Cardiac septum (tissue), 1 donor: ENCODE measurements at places on chromosomes 4 and X. TPM values are rescaled to one million over a fixed set of nuclear protein-coding genes. Genes with fewer than 3 reads are reported as not detected.

SH3RF1 gene
- 15.6 TPM for total RNA-seq

TCEANC gene
- total RNA-seq, result 6.4 TPM

ETDB gene
- not detected for total RNA-seq

NUDT11 gene
- total RNA-seq, result not detected

GRCh38 chr4:170004651-170005295 lies 21.4 kb downstream of the MFAP3L start:
- no peak for DNase-seq

GRCh38 chr4:84697159-84697558 lies 114.2 kb downstream of the CDS1 start:
- no peak for DNase-seq

- no peak for DNase-seq
Observed at GRCh38 chr4:167469436-167469835, 235.1 kb upstream of the SPOCK3 start.

DNA sequence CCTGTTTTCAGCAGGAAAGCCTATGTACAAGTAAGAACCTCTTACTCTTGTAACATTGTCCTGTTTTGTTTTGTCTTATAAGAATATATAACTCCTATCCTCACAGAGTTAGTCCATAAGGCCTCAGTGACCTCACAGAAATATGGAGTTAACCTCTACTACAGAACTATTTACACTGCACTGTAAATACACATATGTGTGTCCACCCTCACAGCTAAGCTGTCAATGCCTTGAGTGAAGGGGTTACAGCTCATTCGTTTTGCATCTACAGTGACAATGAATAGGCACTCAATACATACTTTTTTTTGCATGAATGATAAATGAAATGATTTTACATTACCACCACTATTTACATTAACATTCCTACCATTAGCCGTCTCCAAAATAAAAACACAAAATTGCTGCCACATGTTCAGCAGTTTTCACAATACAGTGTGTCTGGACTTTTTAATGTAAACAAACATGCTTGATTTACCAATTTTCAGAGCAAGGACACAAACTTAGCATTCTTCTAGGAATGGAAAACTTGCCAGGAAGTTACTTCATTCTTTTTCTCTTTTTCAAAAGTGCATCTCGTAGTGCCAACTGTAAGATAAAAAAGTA lies 9.5 kb upstream of the NAAA start:
- no peak for DNase-seq

DNA sequence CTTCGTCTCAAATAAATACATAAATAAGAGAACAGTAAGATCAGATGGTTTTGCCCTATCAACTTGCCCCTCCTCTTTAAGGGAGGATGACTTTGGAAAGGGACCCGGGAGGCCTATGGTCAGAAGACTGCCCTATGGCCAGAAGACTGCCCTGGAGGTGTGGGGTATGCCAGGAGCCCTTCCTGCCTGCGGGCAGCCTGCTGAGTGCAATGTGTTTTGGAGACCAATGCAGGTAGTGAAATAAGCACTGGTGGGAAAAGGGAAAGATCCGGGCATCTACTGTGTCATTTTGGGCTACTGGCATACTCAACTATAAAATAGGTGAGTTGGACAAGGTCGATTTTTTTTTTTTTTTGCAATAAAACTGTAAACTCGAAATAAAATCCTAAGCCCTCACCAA lies 129.8 kb upstream of the SLC34A2 start:
- no peak for DNase-seq

DNA sequence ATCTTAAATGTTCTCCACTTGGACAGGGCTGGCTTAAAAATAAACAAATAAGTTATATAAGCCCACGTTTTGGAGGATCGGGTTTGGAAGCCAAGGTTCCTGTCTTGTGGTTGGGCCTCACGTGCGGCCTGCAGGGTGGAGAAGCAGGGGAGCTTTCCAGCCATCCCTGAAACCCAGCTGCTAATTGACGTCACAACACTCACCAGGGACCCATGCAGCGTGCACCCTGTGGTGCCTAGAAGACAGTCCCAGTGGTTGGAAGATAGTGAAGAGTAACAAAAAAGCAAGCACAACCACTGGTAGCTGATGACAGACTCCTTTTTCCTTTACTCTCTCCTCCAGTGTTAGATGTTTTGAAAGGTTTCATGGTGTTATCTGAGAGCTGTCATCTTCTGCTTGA lies 142.0 kb upstream of the RBPJ start:
- no peak for DNase-seq
